Activated CD4-positive, alpha-beta memory T cell treated with anti-CD3 and anti-CD28 coated beads for 36 hours (primary cell): ENCODE measurements at places on chromosomes 7 and 10. TPM values are rescaled to one million over a fixed set of nuclear protein-coding genes. Genes with fewer than 3 reads are reported as not detected.
A peak's percentile ranks its signal among the peaks of the same experiment; 100 is the strongest.

DNA sequence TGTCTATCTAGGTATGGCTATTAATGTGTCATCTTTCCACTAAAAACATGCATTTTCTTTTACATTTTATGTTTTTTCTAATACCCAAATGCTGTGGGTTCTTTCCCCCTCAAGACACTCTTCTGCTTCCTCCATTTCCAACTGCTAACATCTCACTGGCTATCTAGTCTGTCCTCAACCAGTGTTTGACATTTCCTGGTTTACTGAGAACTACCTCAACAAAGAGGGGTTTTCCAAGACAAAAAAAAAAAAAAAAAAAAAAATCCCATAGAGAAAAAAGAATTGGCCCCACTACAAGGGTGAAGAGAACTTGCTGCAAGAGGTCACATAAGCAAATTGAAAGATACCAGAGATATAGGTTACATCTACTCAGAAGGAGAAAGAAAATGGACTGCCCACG, 359.7 kb downstream of the CRPPA start:
- no peak for DNase-seq
- peaks cover 1% of the 10 kb centered on the region for H3K4me1 ChIP-seq
- no peak overlapping the region for H3K27ac ChIP-seq
- peaks cover 2% of the 10 kb centered on the region for H3K27me3 ChIP-seq
- no peak overlapping the region for H3K4me3 ChIP-seq
- H3K36me3 ChIP-seq: no peaks in the 10 kb centered on the region

GRCh38 chr7:46352004-46352954, 431.2 kb upstream of the IGFBP3 start:
- H3K36me3 ChIP-seq: no peaks in the 10 kb centered on the region
- no peaks in the 10 kb centered on the region for H3K4me1 ChIP-seq
- H3K27ac ChIP-seq: no peak overlapping the region
- no peak overlapping the region for H3K4me3 ChIP-seq
- DNase-seq: peak; percentile 22
- H3K27me3 ChIP-seq: no peaks in the 10 kb centered on the region

The TMEM184A gene
- total RNA-seq: not detected

GRCh38 chr10:29420744-29421143, 131.9 kb downstream of the LYZL1 start:
- H3K4me3 ChIP-seq: no peak overlapping the region
- H3K27me3 ChIP-seq: no peaks in the 10 kb centered on the region
- no peaks in the 10 kb centered on the region for H3K4me1 ChIP-seq
- H3K27ac ChIP-seq: no peak overlapping the region
- no peak for DNase-seq

DNA sequence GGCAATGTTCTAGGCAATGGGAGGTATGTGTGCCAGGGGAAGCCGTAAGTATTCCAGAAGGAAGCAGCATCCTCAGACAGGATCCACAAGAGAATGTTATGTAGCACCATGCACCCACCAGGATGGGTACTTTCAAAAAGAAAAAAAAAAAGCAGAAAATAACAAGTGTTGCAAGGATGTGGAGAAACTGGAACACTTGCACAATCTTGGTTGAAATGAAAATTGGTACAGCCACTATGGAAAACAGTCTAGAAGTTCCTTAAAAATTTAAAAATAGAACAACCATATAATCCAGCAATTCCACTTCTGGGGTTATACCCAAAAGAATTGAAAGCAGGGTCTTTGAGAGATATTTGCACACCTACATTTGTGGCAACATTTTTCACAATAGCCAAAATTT, 20.2 kb downstream of the C10orf71 start:
- no peaks in the 10 kb centered on the region for H3K36me3 ChIP-seq
- no peaks in the 10 kb centered on the region for H3K4me1 ChIP-seq
- H3K27ac ChIP-seq: no peak overlapping the region

DNA sequence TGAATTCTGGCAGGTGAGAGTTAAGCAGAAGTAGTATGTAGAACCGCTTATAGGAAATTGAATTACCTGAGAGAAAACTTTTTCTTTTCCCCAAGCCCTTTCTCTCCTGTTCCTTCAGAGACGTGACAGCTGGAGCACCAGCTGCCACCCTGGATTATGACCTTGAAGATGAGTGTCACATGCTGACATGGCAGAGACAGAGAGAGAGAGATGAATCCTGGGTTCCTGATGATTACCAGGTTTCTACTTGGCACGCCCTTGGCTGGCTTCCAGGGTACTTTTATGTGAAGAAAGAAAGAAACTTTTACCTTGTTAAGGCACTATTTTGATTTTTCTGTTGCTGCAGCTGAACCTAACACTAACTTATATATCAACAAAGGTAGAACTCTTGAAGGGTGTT, 99.9 kb downstream of the GPR26 start:
- peaks cover 17% of the 10 kb centered on the region for H3K27me3 ChIP-seq
- no peak overlapping the region for H3K27ac ChIP-seq
- H3K4me1 ChIP-seq: no peaks in the 10 kb centered on the region
- H3K36me3 ChIP-seq: no peaks in the 10 kb centered on the region
- H3K4me3 ChIP-seq: no peak overlapping the region
- DNase-seq: no peak

The AKR1C1 gene
- total RNA-seq: 0.22 TPM

DNA sequence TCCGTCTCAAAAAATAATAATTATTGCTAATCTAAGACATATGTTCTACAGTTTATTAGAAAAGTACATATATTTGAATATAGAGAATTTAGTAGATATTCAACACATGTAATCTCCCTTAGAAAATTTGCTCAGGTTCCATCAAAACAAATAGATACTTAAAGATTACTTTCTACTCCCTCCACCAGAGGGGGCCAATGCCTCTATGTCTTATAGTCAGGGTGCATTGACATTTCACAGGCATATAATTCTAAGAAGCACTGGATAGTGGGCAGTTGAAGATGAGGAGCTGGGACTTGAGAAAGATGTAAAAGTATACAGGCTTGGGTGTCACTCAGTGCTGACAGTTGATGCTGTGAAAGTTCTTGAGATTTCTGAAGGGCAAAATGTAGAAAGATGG, 301.6 kb upstream of the HPS1 start:
- no peaks in the 10 kb centered on the region for H3K36me3 ChIP-seq
- no peak for DNase-seq
- H3K27me3 ChIP-seq: no peaks in the 10 kb centered on the region
- H3K4me3 ChIP-seq: no peak overlapping the region
- H3K27ac ChIP-seq: no peak overlapping the region

The ACTL6B gene
- total RNA-seq: not detected

The EPDR1 gene
- total RNA-seq: 0.69 TPM

GRCh38 chr10:24238519-24239247, 29.7 kb downstream of the KIAA1217 start:
- H3K36me3 ChIP-seq: no peaks in the 10 kb centered on the region
- peaks cover 13% of the 10 kb centered on the region for H3K27me3 ChIP-seq
- H3K4me1 ChIP-seq: no peaks in the 10 kb centered on the region
- no peak overlapping the region for H3K4me3 ChIP-seq

GRCh38 chr10:60006062-60006461, 99.7 kb upstream of the CCDC6 start:
- DNase-seq: no peak
- H3K27me3 ChIP-seq: no peaks in the 10 kb centered on the region
- H3K27ac ChIP-seq: no peak overlapping the region
- H3K36me3 ChIP-seq: no peaks in the 10 kb centered on the region
- no peak overlapping the region for H3K4me3 ChIP-seq

- peak; percentile 58 for DNase-seq
- peaks cover 13% of the 10 kb centered on the region for H3K27me3 ChIP-seq
- H3K4me3 ChIP-seq: peak overlapping the region; percentile 76
These were observed 121.6 kb upstream of the ZNF92 start for GRCh38 chr7:65251851-65252620.

- peak overlapping the region; percentile 74 for H3K27ac ChIP-seq
- peaks cover 30% of the 10 kb centered on the region for H3K27me3 ChIP-seq
- peak; percentile 50 for DNase-seq
- H3K36me3 ChIP-seq: no peaks in the 10 kb centered on the region
These were observed 677 bp downstream of the SKAP2 start for GRCh38 chr7:26863518-26864308.

GRCh38 chr10:12042409-12042796, 206 bp downstream of the UPF2 start:
- DNase-seq: peak; percentile 59
- H3K4me3 ChIP-seq: peak overlapping the region; percentile 100
- no peaks in the 10 kb centered on the region for H3K27me3 ChIP-seq
- peaks cover 6% of the 10 kb centered on the region for H3K36me3 ChIP-seq
